ENCODE measurements at places on chromosomes 1 and 21.

GRCh38 chr1:76471536-76471935 is 395.7 kb upstream of the ST6GALNAC5 start:
- DNase-seq: no peak

GRCh38 chr1:179547021-179547535 is 28.7 kb downstream of the NPHS2 start:
- no peak for DNase-seq

GRCh38 chr21:42570841-42571387 is 57.3 kb downstream of the SLC37A1 start:
- DNase-seq: peak; percentile 36

DNA sequence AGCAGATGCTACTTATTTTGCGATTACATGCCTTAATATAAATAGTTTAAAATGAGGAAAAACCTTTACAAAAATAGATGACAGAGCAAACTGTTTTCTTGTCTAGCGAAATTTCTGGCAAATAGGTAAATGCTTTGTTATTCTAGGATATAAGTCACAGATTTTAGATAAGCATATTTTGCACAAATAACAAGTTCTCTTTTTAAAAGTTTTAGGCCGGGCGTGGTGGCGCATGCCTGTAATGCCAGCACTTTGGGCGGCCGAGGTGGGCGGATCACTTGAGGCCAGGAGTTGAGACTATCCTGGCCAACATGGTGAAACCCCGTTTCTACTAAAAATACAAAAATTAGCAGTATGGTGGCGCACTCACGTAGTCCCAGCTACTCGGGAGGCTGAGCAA is 20.3 kb upstream of the ERRFI1 start:
- DNase-seq: no peak

- no peak for DNase-seq
These were observed 48.4 kb downstream of the COLGALT2 start for GRCh38 chr1:183989078-183989577.

- peak; percentile 98 for DNase-seq
These were observed 111.2 kb upstream of the NBPF11 start for GRCh38 chr1:148263128-148263905.

- DNase-seq: peak; percentile 8
These were observed 655.0 kb downstream of the RWDD3 start for GRCh38 chr1:95888941-95889390.

DNA sequence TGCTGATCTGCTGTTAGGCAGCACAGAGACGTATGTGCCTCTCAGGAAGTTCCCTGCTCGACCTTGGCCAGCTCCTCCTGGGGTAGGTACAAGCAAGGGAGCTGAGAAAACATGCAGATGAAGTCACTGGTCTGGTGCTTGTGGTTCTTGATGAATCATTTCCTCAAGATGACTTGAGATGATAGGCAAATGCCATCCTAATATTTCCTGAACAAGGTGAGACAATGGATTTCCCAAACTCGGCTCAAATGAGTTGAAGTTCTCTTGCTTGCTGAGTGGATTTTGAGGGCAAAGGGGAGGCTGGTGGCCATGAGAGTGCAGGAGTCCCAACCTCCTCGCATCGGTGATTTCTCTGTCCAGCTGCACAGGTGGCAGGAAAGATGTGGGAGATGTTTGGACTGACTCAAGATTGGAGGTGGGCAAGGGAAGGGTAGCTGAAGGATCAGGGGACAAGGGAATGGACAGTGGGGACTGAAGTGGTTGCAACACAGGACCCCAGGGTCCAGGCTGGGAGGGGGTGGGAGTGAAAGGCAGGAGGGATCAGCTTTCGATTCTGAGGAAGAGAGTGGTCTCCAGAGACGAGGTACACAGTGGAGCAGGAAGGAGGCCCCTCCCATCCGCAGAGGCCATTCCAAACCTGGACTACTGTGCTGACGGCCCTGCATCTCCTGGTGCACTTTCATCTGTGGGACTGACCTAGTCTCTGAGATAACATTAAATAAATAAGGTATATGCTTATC is 63.9 kb downstream of the CAPN2 start:
- DNase-seq: no peak

- DNase-seq: no peak
These were observed 106.7 kb downstream of the MIS18A start for GRCh38 chr21:32172106-32172505.

DNA sequence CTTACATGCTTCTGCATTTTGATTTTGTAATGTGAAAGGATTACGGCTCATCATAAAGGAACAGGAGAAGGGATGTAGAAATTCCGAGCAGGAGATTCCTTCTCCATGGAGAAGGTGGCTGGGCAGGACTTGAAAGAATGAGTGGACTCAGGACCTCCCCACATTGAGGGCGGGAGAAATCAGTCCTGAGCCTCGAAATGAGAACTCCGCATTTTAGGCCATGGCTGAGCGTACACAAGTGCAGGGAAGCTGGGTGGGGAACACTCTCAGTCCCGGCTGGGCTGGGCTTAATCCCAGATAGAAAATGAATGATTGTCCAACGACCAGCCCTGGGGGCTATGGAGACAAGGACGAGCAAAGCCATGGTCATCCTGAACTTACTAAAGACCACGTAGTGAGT is 402.3 kb upstream of the POU3F1 start:
- DNase-seq: no peak

DNA sequence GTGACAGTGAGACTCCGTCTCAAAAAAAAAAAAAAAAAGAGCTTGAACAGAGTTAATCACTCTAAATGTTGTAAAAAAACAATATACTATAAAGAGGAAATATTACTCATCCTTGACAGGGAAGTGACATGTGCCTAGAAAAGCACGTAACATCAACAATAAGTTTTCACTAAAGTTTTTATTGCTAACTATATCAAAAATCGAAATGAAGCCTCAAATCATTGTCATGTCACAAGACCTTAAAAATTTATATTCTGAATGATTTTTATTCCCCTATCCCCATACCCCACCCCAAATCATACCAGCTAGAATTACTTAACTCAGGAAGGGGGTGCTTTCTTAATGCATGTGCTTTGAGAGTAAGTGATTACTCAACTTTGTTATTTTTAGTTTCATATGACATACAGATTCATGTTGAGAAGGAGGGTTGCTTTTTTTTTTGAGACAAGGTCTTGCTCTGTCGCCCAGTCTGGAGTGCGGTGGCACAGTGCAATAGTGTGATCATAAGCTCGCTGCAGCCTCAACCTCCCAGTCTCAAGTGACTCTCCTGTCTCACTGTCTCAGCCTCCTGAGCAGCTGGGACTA is 53.6 kb upstream of the MUTYH start:
- no peak for DNase-seq

DNA sequence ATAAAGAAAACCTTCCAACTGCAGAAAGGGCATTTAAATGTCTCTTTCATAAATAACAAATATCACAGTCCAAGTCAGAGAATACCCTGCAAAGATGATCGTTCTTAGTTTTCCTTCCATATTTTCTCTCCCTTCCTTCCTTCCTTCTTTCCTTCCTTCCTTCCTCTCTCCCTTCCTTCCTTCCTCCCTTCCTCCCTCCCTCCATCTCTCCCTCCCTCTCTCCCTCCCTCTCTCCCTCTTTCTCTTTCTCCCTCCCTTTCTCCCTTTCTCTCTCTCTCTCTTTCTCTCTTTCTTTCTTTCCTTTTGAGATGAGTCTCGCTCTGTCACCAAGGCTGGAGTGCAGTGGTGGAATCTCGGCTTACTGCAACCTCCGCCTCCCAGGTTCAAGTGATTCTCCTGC is 29.0 kb upstream of the SCAF4 start:
- DNase-seq: no peak

- no peak for DNase-seq
These were observed 39.6 kb downstream of the ATG4C start for GRCh38 chr1:62823556-62823955.

DNA sequence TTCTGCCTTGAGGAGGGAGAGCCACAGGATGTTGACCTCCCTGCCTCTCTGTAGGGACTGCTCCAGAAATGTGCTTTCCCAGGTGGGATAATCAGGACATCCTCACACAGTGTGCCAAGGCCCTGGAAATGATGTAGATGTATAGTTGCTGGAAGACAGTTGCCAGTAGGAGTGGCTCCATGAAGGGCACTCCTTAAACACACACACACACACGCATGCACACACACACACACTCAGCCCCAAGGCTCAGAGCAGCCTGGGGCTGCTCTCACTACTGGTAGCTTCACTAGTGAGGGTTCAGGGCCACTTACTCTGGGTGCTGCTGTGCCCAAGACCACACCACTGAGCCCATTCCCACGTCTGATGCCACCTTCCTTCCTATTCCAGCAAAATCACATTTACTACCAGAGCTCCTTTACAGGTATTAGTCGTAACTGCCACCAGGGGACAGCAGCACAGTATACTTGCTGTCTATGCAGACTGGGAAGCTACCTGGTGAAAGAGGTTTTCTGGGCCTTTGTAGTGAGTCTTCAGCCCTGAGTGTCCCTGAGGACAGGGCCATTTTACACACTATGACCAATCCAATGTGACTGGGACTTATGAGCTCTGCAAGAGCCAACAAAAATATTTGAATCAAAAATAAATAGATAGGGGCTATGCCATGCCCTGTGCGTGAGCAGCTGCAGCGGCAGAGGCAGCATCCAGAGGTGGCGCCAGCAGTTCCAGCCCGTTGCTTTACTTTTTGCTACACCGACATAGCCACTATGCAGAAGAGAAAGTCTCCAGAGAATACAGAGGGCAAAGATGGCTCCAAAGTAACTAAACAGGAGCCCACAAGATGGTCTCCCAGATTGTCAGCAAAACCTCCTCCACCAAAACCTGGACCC is 15.0 kb downstream of the CRNN start:
- peak; percentile 88 for DNase-seq

DNA sequence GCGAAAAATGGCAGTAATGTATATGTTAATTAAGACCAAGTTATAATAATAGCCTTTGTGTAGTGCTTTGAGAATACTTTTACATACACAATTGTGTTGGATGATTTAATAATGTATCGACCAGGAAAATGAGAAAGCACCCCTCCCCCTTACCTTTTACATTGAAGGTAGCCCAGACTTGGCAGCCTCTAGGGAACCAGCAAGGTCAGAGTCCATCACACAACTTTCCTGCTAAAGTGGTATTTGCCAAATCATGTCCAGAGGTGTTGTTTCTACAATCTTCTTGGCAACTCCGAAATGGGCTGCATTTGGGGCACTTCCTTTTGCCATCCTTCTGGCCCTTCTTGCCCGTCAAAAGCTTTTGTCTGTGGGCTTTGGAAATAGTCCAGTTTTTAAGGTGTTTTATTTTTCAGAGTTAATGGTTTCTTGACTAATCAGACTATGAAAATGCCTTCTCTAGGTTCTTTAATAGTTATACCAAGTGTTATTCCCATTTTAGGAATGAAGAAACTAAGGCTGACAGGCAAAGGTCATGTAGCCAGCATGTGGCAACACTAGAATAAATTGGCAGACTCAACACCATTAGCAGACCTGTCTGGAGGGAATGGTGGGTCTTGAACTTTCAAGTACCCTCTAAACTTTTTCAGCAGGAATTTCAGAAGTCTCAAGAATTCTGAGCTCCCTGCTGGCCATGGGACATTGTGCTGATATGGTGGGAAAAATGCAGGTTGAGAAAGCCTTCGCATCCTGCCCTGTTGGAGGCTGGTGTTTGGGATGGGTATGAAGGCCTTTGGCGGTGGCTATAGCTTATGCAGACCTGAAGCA is 6.8 kb downstream of the ATP1A1 start:
- peak; percentile 51 for DNase-seq

- DNase-seq: no peak
These were observed 34.2 kb upstream of the EXO1 start for GRCh38 chr1:241813768-241814320.

DNA sequence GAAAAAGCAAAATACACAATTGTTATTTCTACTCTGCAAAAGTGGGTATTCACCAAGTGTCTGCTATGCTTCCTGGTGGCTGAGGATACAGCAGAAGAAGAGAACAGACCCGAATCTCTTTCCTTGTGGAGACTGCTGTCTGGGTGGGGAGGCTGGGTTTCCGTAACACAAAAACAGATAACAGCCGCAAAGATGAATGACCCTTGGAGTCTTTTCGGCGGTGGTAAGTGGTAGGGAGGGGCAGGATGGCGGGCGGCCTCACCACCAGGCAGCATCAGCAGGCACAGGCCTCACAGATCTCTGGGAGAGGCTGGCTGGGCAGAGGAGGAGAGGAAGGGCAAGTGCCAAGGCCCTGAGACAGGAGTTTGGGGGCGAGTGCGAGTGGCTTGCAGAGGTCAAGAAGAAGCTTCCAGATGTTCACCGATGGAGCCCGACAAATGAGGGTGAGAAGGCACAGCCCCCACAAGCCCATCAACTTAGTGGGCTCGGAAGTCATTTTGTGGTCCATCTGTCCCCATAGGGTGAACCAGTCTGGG is 164.2 kb downstream of the RHOU start:
- DNase-seq: no peak

DNA sequence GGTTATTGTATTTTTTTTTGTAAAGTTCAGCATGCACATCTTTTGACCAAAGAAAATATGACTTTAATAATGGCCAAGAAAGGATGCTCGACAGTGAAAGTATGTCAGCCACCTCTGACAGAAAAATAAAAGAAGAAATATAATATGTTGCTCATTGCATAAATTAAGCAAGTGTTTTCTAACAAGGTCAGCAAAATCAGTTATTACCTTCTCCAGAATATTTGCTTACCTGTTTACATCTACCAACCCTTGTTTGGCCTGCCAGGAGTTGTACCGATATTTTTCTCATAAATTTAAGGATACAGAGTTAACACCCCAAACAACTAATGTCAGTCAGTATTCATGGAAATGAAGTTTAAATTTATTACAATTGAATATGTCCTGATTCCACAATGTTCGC is 685.4 kb downstream of the PLA2G4A start:
- no peak for DNase-seq

- DNase-seq: peak; percentile 19
These were observed 688.5 kb downstream of the MATN1 start for GRCh38 chr1:30034627-30035521.

- DNase-seq: no peak
These were observed 52.7 kb upstream of the PLA2G4A start for GRCh38 chr1:186775881-186776560.
